ENCODE measurements at places on chromosomes 3 and 15.

GRCh38 chr3:127961124-127961523, 46.1 kb downstream of the KBTBD12 start:
- DNase-seq: no peak

DNA sequence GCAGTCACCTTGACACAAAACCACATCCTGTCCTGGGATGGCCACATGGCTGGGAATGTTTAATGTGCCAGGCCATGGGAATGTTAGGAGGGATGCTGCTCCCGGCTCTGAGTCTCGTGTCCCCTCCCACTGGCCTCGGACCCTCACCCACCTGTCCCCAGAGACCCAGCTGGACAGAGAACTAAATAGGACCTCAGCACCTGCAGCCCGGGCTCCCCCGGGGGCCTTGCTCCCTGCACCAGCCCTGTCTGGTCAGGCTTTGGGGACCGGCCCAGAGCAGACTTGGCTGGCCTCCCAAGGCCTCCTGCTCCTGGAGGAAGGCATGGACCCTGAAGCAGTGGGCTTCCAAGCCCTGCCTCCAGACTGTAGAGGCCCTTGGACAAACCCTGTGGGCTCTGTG, 100.0 kb upstream of the IQSEC1 start:
- no peak for DNase-seq

- DNase-seq: peak; percentile 12
Observed at GRCh38 chr3:123618076-123618708, 33.3 kb upstream of the HACD2 start.

DNA sequence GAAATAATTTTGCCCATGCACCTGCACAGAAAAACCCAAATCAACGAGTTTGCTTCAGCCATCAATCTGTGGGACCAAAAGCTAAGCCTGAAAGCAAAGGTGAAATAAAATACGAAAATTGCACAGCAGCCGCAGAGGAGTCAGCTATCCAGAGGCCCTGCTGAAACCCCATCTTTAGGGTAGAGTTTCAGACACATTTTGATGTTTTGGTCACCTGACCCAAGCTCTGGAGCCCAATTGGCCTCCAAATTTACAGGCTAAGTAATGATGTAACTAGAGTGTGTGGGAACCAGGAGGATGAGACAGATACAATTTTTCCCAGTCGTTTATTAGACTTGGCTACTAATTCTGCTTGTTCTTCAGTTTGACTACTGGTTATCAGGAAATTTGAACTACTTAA, 308.6 kb upstream of the ATP11B start:
- DNase-seq: no peak

- DNase-seq: no peak
Observed at GRCh38 chr15:86001200-86001599, 78.5 kb upstream of the AGBL1 start.

GRCh38 chr3:158762701-158763100, 30.4 kb upstream of the RARRES1 start:
- no peak for DNase-seq

DNA sequence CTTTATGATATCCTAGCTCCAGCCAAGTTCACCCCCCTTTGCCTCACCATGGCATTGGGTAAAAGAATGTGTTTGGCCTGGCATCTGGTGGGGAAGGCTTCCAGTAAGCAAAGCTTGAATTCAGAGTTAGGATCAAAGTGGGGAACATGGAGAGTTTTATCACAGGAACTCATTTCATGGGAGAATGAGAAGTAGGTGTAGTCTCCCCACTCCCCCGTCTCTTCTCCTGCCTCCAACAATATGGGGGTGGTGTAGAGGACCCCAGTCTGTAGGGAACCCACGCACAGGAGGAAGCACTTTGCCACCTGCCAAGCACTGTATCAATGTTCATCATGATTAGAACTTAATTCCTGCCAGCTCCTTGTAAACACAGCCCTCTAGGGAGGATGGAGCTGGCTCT, 200.5 kb downstream of the UACA start:
- DNase-seq: no peak

DNA sequence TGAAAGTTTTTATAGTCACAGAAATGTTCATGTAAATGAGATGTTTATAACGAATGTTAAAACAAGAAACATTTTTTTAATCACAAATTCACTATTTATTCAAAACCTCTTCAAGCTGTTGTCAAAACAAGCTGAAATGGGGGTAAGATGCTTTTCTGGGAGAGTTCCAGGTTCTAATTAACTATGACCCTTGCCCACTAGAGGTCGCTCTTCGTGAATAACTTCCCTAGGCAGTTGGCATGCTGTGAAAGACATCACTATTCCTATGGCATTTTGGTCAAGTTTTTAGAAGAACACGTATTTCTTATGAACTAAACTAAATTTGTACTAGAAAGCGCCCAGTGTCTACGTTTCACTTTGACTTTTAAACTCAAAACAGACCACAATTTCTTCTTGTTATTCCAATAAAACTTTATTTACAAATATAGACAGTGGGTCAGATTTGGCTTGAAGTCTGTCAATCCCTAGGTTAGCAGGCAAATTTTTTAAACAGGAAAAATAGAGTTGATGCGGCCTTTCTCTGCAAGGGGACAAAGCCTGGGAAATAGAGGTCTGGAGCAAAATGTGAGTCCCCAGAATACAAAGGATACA, 62.8 kb upstream of the CMTM8 start:
- peak; percentile 69 for DNase-seq

GRCh38 chr3:65401359-65402305, 637.1 kb downstream of the MAGI1 start:
- DNase-seq: no peak

DNA sequence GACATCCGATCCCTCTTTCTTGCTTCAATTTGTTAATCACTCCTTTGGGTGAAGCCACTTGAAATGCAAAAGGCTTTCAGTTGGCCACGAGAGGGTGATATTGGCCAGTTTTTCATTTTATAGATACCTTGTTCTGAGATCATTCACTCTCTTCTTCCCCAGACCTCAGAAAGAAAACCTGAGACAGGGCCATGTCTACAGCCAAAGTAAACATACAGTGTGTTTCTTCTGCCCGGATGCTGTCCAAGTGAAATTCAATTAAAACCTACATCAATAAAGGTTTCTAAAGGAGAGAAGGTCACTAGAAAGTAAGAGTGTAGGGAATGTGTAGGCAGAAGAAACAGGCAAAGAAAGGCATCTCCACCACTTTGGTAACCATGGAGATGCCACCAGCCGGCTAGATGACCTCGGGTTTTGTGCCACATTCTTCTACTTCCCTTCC, 39.5 kb upstream of the FMN1 start:
- DNase-seq: peak; percentile 45

DNA sequence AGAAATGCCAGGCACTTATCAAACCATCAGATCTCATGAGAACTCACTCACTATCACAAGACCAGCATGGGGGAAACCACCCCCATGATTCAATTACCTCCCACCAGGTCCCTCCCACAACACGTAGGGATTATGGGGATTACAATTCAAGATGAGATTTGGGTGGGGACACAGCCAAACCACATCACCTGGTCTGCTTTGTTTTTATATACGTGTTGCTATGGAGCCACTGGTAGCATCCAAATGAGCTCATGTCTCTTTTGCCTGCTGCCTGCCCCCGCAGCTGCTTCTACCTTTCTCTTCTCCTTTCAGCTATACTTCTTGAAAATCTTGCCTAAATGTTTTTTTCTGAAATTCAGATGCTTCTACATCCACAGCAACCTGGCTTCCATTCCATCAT, 26.8 kb upstream of the PCOLCE2 start:
- no peak for DNase-seq

DNA sequence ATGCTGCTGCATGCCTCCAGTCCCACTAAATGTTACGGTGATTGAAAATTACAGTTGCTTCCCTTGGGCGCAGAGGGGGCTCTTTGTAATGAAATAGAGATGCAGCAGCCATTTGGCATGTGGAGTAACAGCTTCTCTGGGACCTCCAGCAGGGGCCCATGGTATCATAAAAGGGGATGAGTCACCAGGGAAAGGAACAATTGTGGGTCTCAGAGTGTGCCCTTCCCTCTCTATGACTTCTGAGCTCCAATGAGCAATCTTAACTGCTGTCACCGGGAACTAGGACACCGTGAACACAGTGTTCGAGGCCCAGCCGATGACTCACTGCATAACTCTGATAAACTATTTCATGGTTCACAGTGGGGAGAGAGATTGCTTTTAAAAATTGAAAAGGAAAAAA, 164.8 kb upstream of the NUDT16 start:
- DNase-seq: peak; percentile 43

DNA sequence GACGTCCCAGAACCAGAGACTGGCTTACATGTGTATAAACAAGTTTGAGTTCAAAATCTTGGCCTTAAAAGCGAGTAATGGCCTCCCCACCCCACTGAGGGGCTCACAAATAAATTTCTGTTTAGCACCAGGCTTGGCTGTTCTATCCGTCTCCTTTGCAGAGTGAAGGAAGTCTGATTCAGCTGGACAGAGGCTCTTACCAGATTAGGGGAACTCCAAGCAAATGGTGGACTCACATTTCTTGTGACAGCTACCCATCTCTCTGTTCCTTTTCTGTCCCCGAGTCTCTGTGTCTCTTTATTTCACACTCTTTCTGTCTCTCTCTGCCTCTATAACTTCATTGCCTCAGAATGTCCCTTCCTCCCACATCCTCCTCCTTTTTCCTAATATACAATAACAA, 62.7 kb downstream of the DGKG start:
- DNase-seq: no peak

DNA sequence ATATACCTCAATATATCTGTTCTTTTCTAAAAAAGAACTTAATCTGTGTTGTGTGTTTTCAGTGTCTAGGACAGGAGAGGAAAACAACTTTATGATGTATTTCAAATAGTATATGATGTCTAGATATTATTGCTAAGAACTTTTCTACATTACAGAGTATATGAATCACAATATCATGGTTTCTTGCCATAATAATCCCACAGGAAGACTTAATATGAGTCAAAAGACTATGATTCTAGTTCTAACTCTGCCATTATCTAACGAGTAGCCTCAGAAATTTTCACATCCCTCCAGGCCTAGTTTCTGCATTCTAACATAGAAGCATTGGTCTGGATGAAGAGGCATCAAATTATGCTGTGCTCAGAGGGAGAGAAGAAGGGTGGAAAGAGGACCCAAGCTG, 107.7 kb upstream of the SPRED1 start:
- no peak for DNase-seq

DNA sequence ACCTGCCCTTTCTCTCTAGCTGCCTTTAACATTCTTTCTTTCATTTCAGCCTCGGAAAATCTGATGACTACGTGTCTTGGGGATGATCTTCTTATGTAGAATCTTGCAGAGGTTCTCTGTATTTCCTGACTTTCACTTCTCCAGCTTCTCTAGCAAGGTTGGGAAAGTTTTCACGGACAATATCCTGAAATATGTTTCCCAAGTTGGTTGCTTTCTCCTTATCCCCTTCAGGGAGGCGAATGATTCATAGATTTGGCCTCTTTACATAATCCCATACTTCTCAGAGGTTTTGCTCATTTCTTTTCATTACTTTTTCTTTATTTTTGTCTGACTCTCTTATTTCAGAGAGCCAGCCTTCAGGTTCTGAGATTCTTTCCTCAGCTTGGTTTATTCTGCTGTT, 62.1 kb upstream of the CCDC54 start:
- no peak for DNase-seq

DNA sequence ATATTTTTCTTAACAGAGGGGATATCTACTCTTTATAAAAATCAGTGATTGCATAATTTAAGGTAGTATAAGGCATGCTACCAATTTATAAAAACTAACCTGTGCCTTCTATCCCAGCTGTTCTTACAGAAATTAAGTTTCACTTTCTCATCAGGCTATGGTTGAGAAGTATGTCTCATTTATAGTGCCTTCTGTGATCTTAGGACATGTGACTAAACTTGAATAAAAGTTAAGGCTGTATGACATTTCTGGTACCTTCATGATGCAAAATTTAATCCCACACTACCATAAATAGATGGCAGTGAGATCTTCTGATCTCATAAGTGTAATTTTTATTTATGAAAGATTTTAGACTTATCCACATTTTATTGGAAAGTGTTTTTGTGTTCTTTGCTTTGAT, 12.6 kb downstream of the TIPARP start:
- DNase-seq: no peak

DNA sequence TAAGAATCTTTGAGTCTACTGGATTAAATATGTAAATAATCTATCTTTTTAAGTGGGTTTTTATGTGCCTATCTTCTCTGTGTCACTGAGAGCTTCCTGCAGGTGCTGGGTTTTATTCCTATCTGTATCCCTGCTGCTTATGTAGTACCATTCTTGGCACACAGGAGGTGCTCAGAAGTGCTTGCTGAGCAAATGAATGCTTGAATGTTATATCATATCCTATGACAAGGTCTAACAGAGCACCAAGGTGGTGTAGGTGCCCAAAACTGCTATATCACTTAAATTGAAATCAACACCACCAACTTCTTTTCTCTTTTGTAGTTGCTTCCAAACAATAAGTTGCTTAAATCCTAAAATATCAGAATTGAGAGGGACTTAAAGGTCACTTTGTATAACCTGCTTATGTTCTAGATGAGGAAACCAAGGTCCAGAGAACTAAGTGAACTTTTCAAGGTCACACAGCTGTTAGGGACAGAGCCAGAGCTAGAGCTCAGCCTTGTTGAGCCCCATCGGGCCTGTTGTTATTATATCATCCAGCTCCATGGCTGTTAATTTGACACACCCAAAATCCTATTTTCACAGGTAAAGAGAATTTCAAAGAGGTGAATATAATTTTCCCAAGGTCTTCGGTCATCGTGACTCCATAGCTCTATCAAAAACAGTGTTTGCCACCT, 46.0 kb downstream of the CCNL1 start:
- no peak for DNase-seq

DNA sequence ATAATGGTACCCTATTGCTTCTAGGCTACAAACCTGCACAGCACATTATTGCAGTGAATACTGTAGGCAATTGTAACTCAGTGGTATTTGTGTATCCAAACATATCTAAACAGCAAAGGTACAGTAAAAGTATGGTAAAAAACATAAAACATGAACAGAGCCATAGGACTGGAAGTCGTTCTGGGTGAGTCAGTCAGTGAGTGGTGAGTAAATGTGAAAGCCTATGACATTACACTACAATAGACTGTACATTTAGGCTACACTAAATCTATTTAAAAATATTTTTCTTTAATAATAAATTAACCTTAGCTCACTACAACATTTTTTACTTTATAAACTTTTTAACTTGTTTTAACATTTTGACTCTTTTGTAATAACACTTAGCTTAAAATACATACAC, 21.3 kb downstream of the RAB6B start:
- no peak for DNase-seq

- DNase-seq: no peak
Observed at GRCh38 chr3:182005219-182005618, 293.5 kb downstream of the SOX2 start.

Data from Caco-2 (cell line).